ENCODE measurements at places on chromosomes 3 and 15. TPM values are rescaled to one million over a fixed set of nuclear protein-coding genes. Genes with fewer than 3 reads are reported as not detected.
A peak's percentile ranks its signal among the peaks of the same experiment; 100 is the strongest.

The PLCH1 gene
- 0.65 TPM for total RNA-seq

The GOLGA6L7 gene
- total RNA-seq, result not detected

The PPP1R14D gene
- total RNA-seq, result not detected

The SOX14 gene
- total RNA-seq, result not detected

The MYL3 gene
- total RNA-seq, result 0.43 TPM

The ACTRT3 gene
- total RNA-seq, result 3.3 TPM

The PLA2G4F gene
- not detected for total RNA-seq

The NOX5 gene
- total RNA-seq, result 0.09 TPM

The C3orf22 gene
- total RNA-seq, result not detected

The RASGRF1 gene
- total RNA-seq, result 1.2 TPM

The ADAMTSL3 gene
- 3.0 TPM for total RNA-seq

The CHAC1 gene
- 70.8 TPM for total RNA-seq

DNA sequence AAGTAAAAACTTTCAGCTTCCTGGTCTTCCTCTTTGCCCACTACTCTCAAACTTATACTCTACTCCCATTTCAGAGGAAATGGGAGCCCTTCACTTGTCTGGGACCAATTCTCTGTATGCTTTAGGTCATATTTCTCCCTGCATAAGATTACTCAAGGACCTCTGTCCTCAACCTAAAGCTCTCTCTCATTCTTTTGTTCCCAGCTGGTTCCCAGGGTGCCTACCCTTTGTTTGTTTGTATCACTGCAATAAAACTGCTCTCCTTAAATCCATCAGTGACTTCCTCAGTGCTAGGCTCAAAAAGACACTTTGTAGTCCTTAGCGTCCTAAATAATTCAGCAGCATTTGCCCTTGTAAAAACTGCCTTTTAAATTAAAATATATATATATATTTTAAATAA lies 2.9 kb downstream of the NGRN start:
- no peaks in the 10 kb centered on the region for H3K27me3 ChIP-seq
- peaks cover 24% of the 10 kb centered on the region for H3K4me1 ChIP-seq
- H3K27ac ChIP-seq, result no peak overlapping the region
- peaks cover 26% of the 10 kb centered on the region for H3K36me3 ChIP-seq
- no peak overlapping the region for H3K4me3 ChIP-seq
- no peak for DNase-seq

- peaks cover 35% of the 10 kb centered on the region for H3K4me1 ChIP-seq
- no peaks in the 10 kb centered on the region for H3K36me3 ChIP-seq
Measured at GRCh38 chr3:150345021-150345538, 63.0 kb upstream of the TSC22D2 start.

DNA sequence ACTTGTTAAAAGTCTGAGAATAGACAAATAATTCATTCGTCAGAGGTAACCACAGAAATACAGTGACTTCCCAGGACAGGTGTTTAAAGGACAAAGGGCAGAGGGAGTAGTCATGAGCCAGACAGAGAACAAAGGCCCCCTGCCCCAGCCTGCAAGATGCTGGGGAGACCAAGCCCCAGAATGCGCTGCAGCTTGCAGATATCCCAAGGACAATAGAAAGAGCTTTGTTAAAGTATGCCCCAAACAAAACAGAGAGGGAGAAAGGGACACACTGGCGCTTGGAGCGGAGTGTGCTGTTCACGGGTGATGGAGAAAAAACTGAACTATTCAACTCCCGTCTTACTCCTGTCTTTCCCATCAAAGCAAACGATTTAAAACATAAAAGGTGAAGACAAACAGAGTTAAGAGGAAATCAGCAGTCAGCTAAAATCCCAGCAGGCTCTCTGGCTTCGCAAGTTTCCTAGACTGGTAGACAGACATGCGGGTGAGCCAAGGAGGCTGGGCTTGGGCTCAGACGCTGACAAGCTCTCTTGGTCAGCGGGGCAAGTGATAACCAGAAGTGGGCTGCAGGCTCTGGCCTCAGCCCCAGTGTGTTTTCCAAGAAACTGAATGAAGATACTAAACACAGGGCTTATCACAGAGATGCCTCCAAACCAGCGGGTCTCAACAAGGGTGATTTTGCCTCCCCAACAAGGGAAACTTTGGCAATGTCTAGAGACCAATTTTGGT lies 130.1 kb downstream of the UACA start:
- H3K27ac ChIP-seq, result no peak overlapping the region
- DNase-seq, result no peak
- peaks cover 5% of the 10 kb centered on the region for H3K4me1 ChIP-seq
- no peaks in the 10 kb centered on the region for H3K36me3 ChIP-seq
- H3K27me3 ChIP-seq, result peaks cover 8% of the 10 kb centered on the region
- H3K4me3 ChIP-seq, result no peak overlapping the region

DNA sequence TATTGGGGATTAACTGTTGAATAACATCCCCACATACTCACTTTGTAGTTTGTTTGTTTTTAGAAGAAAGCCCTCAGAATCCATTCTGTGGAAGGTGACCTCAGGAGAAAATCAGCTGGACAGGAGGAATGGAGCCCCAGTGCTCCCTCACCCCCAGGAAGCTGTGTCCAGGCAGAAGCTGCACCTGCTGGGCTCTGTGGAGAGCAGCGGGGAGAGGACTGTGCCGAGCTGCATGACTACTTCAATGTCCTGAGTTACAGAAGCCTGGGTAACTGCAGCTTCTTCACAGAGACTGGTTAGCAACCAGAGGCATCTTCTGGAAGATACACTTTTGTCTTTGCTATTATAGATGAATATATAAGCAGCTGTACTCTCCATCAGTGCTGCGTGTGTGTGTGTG lies 14.0 kb downstream of the TIGIT start:
- no peak for DNase-seq
- no peaks in the 10 kb centered on the region for H3K4me1 ChIP-seq
- no peaks in the 10 kb centered on the region for H3K27me3 ChIP-seq
- no peak overlapping the region for H3K27ac ChIP-seq

DNA sequence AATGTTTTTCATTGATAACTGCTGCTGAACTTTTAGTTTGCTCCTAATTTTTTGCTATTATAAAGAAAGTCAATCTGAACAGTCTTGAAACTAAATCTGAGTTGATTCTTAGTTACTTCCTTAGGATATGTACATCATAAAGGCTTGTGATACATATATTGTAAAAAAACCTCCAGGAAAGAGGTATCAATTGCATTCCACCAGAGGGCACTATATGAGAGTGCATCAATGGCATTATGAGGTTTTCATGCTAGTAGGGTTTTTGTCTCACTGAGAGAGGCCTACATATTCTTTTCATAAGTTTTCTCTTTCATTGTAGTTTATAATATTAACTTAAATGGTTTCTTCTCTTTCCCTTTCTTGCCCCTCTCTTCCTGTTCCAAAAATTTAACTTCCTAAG lies 46.9 kb downstream of the PIK3R4 start:
- H3K36me3 ChIP-seq, result peaks cover 17% of the 10 kb centered on the region
- H3K27ac ChIP-seq, result no peak overlapping the region
- H3K4me3 ChIP-seq, result no peak overlapping the region

DNA sequence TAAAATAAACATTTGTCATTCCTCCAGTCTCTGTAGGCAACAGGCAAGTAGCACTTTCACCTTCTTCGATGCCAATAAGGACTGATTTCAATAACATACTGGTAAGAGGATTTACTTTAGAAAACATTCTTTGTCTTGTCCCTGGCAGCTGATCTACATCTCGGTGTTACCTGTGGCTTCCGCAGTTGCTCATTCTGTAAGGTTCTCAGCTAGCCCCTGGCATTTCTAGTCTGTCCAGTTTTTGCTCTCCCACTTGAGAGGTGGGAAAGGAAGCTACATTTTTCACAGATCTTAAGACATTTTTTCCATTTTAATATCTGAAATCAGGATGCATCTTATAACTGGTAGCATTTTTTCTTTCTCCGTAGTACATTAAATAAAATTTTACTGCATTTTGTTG lies 19.7 kb upstream of the MAP6D1 start:
- DNase-seq, result no peak
- H3K27ac ChIP-seq, result peak overlapping the region; percentile 61
- H3K27me3 ChIP-seq, result no peaks in the 10 kb centered on the region
- no peak overlapping the region for H3K4me3 ChIP-seq
- H3K4me1 ChIP-seq, result peaks cover 17% of the 10 kb centered on the region
- peaks cover 26% of the 10 kb centered on the region for H3K36me3 ChIP-seq

DNA sequence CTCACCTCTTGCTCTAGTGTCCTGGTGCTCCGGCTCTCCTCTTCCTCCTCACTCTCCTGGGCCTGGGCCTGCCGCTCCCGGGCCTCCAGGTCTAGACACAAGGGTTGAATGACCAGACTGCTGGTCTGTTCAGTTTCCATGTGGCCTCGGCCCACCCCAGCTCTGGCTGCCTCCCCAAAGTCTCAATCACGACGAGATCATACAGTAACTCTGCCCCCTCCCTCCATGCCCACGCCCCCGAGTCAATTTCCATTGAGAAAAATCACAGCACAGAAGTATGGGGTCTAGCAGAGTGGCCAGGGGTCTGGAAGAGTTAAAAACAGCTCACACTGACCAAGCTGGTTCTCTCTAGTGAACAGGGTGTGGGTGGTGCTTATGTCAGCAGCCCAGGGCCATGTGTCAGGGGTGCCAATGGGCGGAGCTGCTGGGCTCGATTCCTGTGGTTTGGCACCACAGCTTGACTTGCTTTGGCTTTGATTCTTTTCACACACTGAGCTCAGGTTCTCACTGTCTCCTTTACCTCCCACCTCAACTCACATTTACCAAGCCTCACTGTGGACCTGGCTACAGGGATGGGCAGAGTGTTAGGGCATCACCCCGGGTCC lies 6.9 kb downstream of the C15orf62 start:
- DNase-seq, result peak; percentile 71
- H3K4me3 ChIP-seq, result no peak overlapping the region
- H3K27me3 ChIP-seq, result no peaks in the 10 kb centered on the region
- H3K27ac ChIP-seq, result no peak overlapping the region

- H3K4me1 ChIP-seq, result peaks cover 2% of the 10 kb centered on the region
- H3K27me3 ChIP-seq, result no peaks in the 10 kb centered on the region
- no peak overlapping the region for H3K4me3 ChIP-seq
Measured at GRCh38 chr3:77726517-77726916, 686.6 kb downstream of the ROBO2 start.

- H3K36me3 ChIP-seq, result no peaks in the 10 kb centered on the region
- peaks cover 12% of the 10 kb centered on the region for H3K4me1 ChIP-seq
Measured at GRCh38 chr3:153210146-153210545, 48.1 kb downstream of the RAP2B start.

GRCh38 chr3:120399372-120399771 lies 50.2 kb upstream of the LRRC58 start:
- no peak for DNase-seq
- no peak overlapping the region for H3K4me3 ChIP-seq
- no peaks in the 10 kb centered on the region for H3K4me1 ChIP-seq

DNA sequence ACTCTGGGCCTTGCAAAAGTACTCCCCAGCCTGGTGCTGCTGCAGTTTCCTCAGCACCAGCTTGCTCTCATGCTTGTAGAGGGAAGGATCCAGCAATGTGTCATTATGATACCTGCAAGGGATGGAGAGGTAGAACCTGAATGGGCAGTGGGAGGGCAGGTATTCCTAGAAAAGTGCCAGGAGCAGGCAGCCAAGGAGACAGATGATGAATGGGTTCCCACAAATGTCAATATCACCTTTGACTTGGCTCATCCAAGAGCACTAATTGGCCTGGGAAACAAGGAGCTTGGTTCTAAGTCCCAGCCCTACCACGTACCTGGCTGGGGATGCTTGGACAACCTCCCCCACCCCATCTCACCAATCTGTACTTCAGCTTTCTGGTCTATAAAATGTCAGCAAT lies 9.4 kb downstream of the CILP start:
- H3K27me3 ChIP-seq, result peaks cover 8% of the 10 kb centered on the region
- no peaks in the 10 kb centered on the region for H3K4me1 ChIP-seq
- H3K27ac ChIP-seq, result no peak overlapping the region
- no peaks in the 10 kb centered on the region for H3K36me3 ChIP-seq
- H3K4me3 ChIP-seq, result no peak overlapping the region

DNA sequence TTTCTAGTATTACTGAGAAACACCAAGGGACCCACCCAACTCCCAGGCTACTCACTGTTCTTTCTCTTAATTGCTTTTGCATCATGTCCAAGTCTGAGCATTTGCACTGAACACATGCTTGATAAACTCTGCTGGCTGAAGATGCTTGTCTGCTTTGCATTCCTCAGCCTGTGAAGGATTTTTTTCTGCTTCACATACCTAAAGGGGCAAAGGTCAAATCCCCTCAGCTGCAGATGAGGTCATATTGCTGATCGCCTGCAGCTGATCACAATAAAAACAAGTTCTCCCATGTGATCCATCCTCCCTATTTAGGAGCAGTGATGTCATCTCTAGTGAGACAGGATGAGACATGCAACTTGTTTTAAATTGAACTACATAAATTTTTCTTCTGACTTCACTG lies 84.6 kb upstream of the DCBLD2 start:
- H3K4me3 ChIP-seq, result no peak overlapping the region
- peaks cover 42% of the 10 kb centered on the region for H3K4me1 ChIP-seq
- no peaks in the 10 kb centered on the region for H3K36me3 ChIP-seq
- peak; percentile 90 for DNase-seq

GRCh38 chr15:39488516-39488915 lies 92.4 kb upstream of the THBS1 start:
- H3K4me1 ChIP-seq, result no peaks in the 10 kb centered on the region
- no peaks in the 10 kb centered on the region for H3K27me3 ChIP-seq
- DNase-seq, result no peak
- H3K4me3 ChIP-seq, result no peak overlapping the region

- no peak for DNase-seq
- H3K27me3 ChIP-seq, result peaks cover 1% of the 10 kb centered on the region
- no peaks in the 10 kb centered on the region for H3K4me1 ChIP-seq
- no peak overlapping the region for H3K4me3 ChIP-seq
Measured at GRCh38 chr3:123380261-123380660, 68.6 kb downstream of the ADCY5 start.

DNA sequence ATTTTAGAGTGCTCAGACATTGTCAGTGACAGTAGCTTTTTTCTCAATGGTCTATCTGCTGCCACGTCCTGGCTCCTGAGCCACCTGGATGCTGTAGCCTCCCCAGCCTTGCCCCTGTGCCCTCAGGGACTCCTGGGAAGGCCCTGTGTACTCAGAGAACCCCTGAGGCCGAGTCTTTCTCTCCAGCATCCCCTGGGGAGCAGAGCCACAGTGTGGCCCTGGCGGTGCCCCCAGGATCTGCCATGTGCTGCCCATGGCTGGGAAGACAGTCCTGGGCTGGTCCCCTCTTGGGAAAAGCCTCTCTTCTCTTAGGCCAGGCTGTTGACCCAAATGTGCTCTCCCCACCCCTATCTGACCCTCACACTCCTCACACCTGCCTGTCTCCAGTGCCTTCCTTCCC lies 5.0 kb downstream of the MYD88 start:
- no peaks in the 10 kb centered on the region for H3K36me3 ChIP-seq
- H3K27me3 ChIP-seq, result no peaks in the 10 kb centered on the region
- no peak overlapping the region for H3K27ac ChIP-seq
- DNase-seq, result no peak
- no peak overlapping the region for H3K4me3 ChIP-seq

- DNase-seq, result peak; percentile 21
- no peaks in the 10 kb centered on the region for H3K36me3 ChIP-seq
- peaks cover 3% of the 10 kb centered on the region for H3K4me1 ChIP-seq
- no peaks in the 10 kb centered on the region for H3K27me3 ChIP-seq
- peak within 1 kb of the TSS; percentile 19 for H3K4me3 ChIP-seq
- H3K27ac ChIP-seq, result no peak within 1 kb of the TSS
Measured at GRCh38 chr3:172522871-172523818, at the start of gene TNFSF10. Gene TNFSF10 (minus strand): TSS chr3:172523430. CDS start chr3:172523384, 46 bp downstream.

GRCh38 chr3:85567071-85567676 lies 608.4 kb downstream of the CADM2 start:
- no peaks in the 10 kb centered on the region for H3K36me3 ChIP-seq
- H3K4me1 ChIP-seq, result no peaks in the 10 kb centered on the region
- H3K27me3 ChIP-seq, result no peaks in the 10 kb centered on the region

- no peak overlapping the region for H3K4me3 ChIP-seq
- peaks cover 6% of the 10 kb centered on the region for H3K4me1 ChIP-seq
- no peaks in the 10 kb centered on the region for H3K27me3 ChIP-seq
- DNase-seq, result peak; percentile 61
Measured at GRCh38 chr15:75431270-75431669, 20.2 kb downstream of the SIN3A start.
